ENCODE measurements at places on chromosomes 1 and 21. TPM values are rescaled to one million over a fixed set of nuclear protein-coding genes. Genes with fewer than 3 reads are reported as not detected.

VASH2 gene
- 0.74 TPM for total RNA-seq

TRAF3IP3 gene
- total RNA-seq: 157 TPM

KIF17 gene
- not detected for total RNA-seq

RGS8 gene
- total RNA-seq: 0.05 TPM

CAMSAP2 gene
- 3.1 TPM for total RNA-seq

KRTAP7-1 gene
- not detected for total RNA-seq

FCRLB gene
- total RNA-seq: 0.43 TPM

DNA sequence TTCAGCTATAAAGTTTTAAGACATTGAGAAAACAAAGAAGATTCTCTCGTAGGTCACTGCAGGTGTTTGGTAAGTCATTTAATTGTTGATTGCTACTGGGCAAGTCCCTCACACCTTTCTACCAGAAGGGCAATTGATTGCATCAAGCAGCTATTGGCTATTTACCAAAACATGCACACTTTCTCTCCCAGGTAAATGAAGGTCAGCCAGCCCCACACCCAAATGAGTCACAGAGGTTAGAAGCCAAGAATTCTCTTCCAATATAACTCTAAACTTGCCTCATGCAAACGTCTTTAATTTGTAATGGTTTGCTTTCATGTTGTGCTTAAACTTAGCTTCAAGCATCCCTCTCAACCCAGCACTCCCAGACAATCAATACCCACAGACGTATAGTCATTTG, 475.3 kb upstream of the ADGRL2 start:
- no peak for DNase-seq
- no peak overlapping the region for H3K27ac ChIP-seq
- H3K4me3 ChIP-seq: no peak overlapping the region
- no peaks in the 10 kb centered on the region for H3K27me3 ChIP-seq
- no peaks in the 10 kb centered on the region for H3K4me1 ChIP-seq

GRCh38 chr1:38611664-38612211, 247.8 kb downstream of the RRAGC start:
- no peak for DNase-seq
- no peaks in the 10 kb centered on the region for H3K4me1 ChIP-seq
- peaks cover 5% of the 10 kb centered on the region for H3K27me3 ChIP-seq
- no peak overlapping the region for H3K4me3 ChIP-seq
- H3K36me3 ChIP-seq: peaks cover 2% of the 10 kb centered on the region

DNA sequence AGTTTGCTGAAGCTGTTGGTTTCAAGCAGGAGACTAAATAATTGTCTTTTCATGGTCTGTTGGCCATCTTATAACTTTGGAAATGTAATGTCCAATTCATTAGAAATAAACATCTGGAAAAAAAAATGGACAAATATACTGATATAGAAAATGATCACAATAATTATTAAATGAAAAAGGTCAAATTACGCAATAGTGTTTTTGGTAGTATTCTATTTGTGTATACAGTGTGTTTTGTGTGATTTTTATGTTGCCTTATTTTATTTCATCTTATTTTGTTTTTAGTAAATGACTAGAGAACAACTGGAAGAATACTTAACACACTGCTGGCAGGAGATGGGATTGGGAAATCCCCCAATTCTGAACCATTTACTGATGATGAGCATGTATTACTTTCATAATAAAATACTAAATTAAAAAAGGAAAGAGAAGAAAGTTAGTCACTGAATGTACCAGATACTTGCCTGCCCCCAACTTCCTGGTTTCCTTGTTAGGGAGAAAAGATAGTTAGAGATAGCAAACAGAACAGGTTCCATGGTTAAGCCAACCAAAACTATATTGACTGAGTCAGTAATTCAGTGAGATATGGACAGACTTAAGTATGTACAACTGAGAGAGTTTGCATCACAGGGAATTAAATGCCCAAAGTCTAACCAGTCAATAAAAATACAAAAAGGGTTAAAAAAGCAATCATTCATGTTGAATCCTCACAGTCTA, 24.0 kb upstream of the SAMD13 start:
- H3K4me3 ChIP-seq: no peak overlapping the region
- no peaks in the 10 kb centered on the region for H3K36me3 ChIP-seq
- no peak for DNase-seq
- peaks cover 6% of the 10 kb centered on the region for H3K27me3 ChIP-seq
- H3K27ac ChIP-seq: no peak overlapping the region

GRCh38 chr1:156689035-156689952, 12.1 kb upstream of the NES start:
- peaks cover 54% of the 10 kb centered on the region for H3K27me3 ChIP-seq
- peak; percentile 86 for DNase-seq
- no peak overlapping the region for H3K27ac ChIP-seq
- H3K4me1 ChIP-seq: peaks cover 37% of the 10 kb centered on the region
- H3K36me3 ChIP-seq: no peaks in the 10 kb centered on the region

DNA sequence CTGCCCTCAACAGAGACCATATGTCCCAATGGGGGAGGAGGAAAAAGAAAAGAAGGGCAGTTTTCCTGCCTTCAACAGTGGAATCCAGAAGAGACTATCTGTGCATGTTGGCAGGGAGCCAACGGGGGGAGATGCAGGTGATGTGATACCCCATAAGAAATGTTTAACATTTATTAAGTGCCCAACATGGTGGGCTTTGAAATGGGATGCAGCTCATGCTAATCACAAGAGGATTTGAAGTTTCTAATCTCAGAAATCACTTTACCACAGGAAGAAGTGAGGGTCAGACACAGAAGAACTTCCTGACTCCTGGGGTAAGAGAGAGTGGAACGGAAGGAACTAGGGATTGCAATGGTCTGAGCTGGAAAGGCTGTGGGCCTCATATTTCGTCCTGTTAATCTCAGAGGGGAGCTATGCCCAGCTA, 16.2 kb downstream of the CSRP1 start:
- peaks cover 8% of the 10 kb centered on the region for H3K36me3 ChIP-seq
- H3K4me1 ChIP-seq: no peaks in the 10 kb centered on the region
- DNase-seq: no peak

DNA sequence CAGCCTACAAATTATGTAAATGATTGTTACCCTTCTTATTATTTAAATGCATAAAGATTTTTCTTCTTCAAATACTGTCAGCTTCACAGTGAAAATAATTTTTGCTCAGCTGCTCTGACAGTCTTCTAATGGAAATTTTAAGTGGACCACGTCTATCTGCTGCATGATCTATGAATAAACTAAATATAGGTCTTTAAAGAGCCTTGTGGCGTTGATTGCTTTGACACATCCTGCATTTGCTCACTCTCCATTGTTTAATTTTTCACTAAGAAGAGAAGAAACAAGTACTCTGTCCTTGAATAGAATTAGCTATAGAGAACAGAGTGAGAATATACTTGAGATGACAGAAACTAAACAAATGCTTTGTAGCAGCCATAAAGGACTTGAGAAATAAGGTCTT, 826.1 kb downstream of the MRPL39 start:
- no peak for DNase-seq
- H3K4me1 ChIP-seq: no peaks in the 10 kb centered on the region
- H3K27me3 ChIP-seq: no peaks in the 10 kb centered on the region
- H3K27ac ChIP-seq: no peak overlapping the region

DNA sequence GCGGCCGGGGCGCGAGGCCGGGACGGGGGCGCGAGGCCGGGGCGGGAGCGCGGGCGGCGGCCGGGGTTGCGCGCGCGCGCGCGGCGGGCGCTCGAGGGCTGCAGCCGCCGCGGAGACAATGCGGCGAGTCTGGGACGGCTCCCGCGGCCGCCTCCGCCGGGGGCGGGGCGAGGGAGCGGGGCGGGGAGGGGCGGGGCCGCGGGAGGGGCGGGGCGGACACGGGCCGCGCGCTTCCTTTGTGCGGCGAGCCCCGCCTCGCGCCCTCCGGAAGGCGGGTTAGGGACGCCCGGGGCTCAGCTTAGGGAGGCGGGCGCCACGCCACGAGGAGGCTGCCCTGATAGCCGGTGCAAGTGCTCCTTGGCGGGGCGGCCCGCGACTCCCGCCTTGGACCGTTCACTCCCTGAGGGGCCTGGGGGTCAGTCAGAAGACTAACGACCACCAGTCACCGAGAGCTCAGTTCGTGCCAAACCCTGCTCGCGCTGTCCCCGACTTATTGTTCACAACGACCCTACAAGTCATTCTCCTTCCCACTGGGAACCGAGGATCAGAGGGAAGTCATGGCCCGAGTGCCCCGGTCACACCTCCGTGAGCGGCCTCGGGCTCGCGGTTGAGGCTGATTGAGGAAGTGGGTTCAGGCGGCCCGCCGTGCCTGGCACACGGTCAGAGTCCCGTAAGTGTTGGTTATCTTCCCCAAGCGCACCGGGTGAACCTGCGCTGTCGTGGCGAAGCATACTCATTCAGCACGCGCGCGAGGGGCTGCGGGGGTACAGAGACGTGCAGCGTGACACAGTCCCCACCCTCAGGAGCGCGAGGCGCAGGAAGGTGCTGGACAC, 29.1 kb upstream of the A3GALT2 start:
- no peaks in the 10 kb centered on the region for H3K36me3 ChIP-seq
- peak overlapping the region; percentile 95 for H3K4me3 ChIP-seq
- H3K27ac ChIP-seq: peak overlapping the region; percentile 83
- DNase-seq: peak; percentile 84

DNA sequence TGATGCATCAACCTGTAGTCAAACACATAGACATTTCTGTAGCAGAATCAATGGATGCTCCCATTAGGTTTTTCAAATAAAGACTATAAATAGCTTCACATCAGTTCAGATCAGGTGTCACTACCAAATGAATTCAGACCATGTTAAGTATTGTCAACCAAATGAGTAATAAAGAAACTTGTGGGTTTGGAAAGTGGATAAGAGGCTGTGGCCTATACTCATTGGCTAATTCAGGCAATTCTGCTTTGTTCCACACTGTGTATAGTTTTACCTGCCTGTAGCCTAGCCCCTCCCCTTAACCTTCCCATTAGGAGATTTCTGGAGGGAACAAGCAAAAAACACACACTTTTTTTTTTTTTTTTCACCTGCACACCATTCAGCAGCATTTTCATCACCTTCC, 321.2 kb downstream of the HLX start:
- H3K36me3 ChIP-seq: no peaks in the 10 kb centered on the region
- H3K4me1 ChIP-seq: no peaks in the 10 kb centered on the region
- H3K27me3 ChIP-seq: no peaks in the 10 kb centered on the region

- H3K4me3 ChIP-seq: no peak overlapping the region
- H3K4me1 ChIP-seq: peaks cover under 1% of the 10 kb centered on the region
- H3K27ac ChIP-seq: no peak overlapping the region
- peaks cover 11% of the 10 kb centered on the region for H3K36me3 ChIP-seq
These were observed 550.6 kb downstream of the PTBP2 start for GRCh38 chr1:97271916-97272788.

DNA sequence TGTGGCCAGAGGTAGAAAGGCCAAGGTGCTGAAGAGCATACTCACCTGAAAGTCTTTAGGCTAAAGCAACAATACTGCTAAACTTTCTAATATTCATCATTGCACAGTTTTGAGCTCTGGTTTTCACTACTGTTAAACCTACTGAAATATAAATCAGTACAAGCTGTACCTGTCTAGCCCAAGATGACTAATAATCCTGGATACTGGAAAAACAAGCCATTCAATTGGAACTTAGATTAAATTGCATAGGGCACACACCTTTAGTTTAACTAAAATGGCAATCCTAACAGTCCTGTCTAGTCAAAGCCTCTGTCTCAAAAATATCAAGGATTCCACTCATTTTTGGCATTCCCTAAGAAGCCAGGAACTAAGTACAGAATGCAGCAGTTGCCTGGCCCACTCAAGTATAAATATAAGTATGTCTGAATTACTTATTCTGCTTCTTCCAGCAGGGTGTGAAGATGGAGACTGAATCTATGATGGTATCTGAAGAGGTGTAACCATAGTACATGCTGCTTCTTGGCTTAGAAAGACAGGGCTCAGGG, 3.1 kb downstream of the CHML start:
- H3K4me1 ChIP-seq: peaks cover 47% of the 10 kb centered on the region
- DNase-seq: no peak
- no peaks in the 10 kb centered on the region for H3K27me3 ChIP-seq

- no peak overlapping the region for H3K4me3 ChIP-seq
- peaks cover 10% of the 10 kb centered on the region for H3K36me3 ChIP-seq
- no peaks in the 10 kb centered on the region for H3K27me3 ChIP-seq
- peaks cover 18% of the 10 kb centered on the region for H3K4me1 ChIP-seq
- H3K27ac ChIP-seq: no peak overlapping the region
- no peak for DNase-seq
These were observed 101.3 kb upstream of the HMCN1 start for GRCh38 chr1:185632659-185633423.

- H3K27me3 ChIP-seq: no peaks in the 10 kb centered on the region
- no peaks in the 10 kb centered on the region for H3K36me3 ChIP-seq
- no peak for DNase-seq
- no peak overlapping the region for H3K27ac ChIP-seq
- H3K4me3 ChIP-seq: no peak overlapping the region
- H3K4me1 ChIP-seq: no peaks in the 10 kb centered on the region
These were observed 56.2 kb upstream of the LBR start for GRCh38 chr1:225483818-225484656.

GRCh38 chr1:230286166-230286889, 139.8 kb downstream of the PGBD5 start:
- no peaks in the 10 kb centered on the region for H3K36me3 ChIP-seq
- H3K4me1 ChIP-seq: peaks cover 10% of the 10 kb centered on the region
- H3K4me3 ChIP-seq: no peak overlapping the region
- no peak overlapping the region for H3K27ac ChIP-seq
- DNase-seq: no peak

DNA sequence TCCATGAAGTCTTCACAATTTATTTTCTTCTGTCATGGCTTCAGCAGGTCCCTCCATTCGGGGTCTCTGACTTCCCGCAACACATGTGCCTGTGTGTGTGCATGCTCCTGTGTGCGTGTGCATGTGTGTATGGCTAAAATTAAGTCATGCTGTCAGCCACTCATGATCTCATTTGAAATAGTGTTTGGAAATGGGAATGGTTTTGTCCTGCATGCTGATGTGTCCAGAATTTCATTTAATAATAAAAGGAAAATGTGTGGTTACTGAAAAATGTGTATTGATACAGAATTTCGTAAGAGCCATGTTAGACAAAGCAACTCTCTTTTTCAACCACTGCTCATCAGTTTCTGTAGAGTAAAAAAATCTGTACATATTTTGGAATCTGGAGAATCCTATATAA, 123.8 kb upstream of the PRDX6 start:
- no peak for DNase-seq
- H3K4me3 ChIP-seq: no peak overlapping the region
- H3K27me3 ChIP-seq: no peaks in the 10 kb centered on the region
- peaks cover 10% of the 10 kb centered on the region for H3K36me3 ChIP-seq

DNA sequence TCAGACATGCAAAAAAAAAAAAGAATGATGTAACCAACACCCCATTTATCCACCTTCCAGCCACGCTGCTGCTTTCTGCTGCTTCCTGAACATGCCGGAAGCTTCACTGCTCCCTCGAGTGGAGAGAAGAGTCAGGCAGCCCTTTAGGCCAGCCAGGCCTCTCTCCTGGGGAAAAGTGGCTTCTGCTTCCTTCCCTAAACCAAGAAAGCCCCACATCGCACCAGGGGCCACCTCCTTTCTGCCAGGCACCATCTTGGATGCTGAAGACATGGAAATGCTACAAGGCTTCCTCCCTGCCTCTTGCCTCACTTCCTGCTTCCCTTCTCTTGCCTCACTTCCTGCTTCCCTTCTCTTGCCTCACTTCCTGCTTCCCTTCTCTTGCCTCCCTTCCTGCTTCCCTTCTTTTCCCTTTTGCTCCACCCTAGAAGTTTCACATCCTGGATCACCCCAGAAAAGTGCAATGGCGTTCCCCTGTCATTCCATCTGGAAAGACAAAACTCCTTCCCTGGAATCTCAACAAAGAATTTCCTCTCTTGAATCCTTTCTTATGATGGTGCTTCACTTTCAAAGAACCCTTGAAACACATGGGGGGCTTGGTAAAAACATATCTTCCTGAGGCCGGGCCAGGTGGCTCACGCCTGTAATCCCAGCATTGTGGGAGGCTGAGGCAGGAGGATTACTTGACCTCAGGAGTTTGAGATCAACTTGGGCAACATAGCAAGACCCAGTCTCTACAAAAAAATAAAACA, 18.7 kb downstream of the TNFRSF8 start:
- H3K36me3 ChIP-seq: peaks cover 35% of the 10 kb centered on the region
- DNase-seq: no peak
- no peaks in the 10 kb centered on the region for H3K27me3 ChIP-seq
- H3K27ac ChIP-seq: peak overlapping the region; percentile 70
